CD4-positive, alpha-beta memory T cell (primary cell): ENCODE measurements at places on chromosomes 13 and 19. TPM values are rescaled to one million over a fixed set of nuclear protein-coding genes. Genes with fewer than 3 reads are reported as not detected.

DNA sequence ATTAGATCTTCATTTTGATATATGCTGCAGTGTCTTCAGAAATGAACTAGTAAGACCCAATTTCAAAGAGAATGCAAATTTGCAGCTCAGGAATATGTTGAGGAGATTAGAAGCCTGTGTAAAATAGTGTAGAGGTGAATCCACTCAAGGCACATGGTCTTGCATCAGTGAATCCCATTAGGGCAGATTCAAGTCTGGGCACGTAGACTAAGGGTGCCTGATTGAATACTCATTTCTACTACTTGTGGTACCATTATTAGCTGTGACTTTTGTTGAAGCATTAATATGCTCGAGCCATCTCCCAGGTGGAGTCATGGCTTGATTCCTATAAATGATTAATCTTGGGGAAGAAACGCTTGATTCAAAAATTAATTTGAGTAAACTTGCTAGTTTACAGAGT is 129.4 kb downstream of the AKAP11 start:
- DNase-seq, result no peak

DNA sequence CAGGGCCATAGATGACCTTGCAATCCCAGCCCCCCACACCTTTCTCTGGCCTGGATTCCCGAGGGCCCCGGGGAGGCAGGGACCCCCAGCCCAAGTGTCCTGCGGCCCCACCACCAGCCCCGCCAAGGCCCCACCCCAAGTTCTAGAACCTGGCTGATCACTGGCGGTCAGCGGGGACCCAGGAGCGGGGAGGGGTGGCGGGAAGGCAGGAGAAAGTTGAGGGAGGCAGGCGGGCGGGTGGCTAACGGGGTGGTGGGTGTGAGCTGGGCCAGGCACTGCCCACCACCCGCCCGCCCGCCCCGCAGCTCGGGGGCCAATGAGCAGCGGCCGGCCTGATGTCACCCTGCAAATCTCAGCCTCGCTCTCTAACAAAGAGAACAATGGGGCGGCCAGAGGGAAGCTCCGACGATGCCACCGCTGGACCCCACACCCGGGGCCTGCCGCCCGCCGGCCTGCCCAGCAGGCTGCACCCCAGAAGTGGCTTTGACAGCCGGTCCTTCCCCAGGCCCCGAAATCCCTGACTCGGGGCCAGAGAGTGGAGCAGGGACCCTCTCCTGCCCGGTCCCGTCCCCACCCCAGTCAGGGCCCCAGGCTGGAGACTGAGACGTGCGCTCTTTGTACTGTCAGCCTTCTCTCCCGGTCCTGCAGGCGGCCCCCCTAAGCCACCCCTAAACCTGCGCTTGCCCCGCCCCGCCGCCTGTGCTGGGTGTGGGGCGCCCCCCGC is 1.6 kb downstream of the MEX3D start:
- no peak for DNase-seq

The KLK3 gene
- not detected for total RNA-seq

DNA sequence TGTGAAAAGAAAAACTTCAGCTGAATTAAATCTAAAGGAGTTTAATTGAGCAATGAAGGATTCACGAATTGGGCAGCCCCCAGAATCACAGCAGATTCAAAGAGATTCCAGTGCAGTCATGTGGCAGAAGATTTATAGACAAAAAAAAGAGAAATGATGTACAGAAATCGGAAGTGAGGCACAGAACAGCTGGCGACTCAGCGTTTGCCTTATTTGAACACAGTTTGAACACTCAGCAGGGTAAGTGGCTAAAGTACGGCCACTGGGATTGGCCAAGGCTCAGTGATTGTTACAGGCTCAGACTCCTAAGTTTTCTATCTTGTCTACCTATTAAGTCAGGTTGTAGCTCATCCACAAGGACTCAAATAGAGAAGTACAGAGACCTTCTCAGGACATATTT is 11.6 kb upstream of the CFAP97D2 start:
- no peak for DNase-seq
